ENCODE measurements at places on chromosomes 6 and 20. TPM values are rescaled to one million over a fixed set of nuclear protein-coding genes. Genes with fewer than 3 reads are reported as not detected.

Gene CEP162
- total RNA-seq: 18.7 TPM

Gene RAET1L
- total RNA-seq: not detected

Gene RBM24
- 1.3 TPM for total RNA-seq

Gene OSER1
- 67.2 TPM for total RNA-seq

Gene NELFCD
- total RNA-seq: 78.7 TPM

Gene ZSCAN23
- total RNA-seq: 6.0 TPM

Gene SLC13A3
- 2.9 TPM for total RNA-seq

Gene ULBP1
- total RNA-seq: under 0.01 TPM

Gene LPA
- not detected for total RNA-seq

Gene MEI4
- total RNA-seq: not detected

Gene NOX3
- total RNA-seq: not detected

DNA sequence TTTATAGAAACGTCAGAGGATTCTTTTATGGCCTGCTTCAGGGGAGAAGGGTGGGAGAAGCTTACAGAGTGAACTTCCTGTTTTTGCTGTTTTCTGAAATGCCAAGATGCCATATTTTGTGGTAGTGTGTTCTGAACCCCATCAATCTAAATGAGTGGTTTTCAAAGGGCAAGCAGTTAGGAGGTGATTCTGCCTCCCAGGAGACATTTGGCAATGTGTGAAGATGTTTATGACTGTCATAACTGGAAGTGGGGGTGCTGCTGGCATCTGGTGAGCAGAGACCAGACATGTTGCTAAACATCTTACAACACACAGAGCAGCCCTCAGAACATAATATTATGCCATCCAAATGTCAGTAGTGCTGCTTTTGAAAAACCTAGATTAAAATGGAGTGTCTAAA, 6.0 kb upstream of the PRL start:
- DNase-seq: no peak
- no peaks in the 10 kb centered on the region for H3K36me3 ChIP-seq
- H3K4me1 ChIP-seq: no peaks in the 10 kb centered on the region
- no peak overlapping the region for H3K27ac ChIP-seq
- no peaks in the 10 kb centered on the region for H3K27me3 ChIP-seq

DNA sequence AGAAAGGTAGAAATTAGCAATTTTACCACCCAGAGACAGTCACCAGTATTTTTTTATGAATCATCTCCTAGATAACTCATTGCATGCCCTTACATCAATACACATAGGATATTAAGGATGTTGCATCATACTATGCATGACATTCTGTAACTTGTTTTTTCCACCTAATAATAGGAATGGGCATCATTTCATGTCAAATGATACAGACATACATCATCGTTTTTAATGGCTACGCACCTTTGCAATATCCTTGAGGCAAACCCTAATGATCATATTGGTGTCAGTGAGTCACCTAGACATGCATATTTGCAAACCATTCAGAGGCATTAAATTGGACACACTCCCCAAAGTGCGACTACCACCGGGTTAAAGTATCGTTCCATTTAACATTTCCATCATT, 309.7 kb upstream of the AGPAT4 start:
- no peak for DNase-seq
- no peaks in the 10 kb centered on the region for H3K36me3 ChIP-seq
- H3K27ac ChIP-seq: no peak overlapping the region
- no peaks in the 10 kb centered on the region for H3K4me1 ChIP-seq
- no peak overlapping the region for H3K4me3 ChIP-seq
- H3K27me3 ChIP-seq: no peaks in the 10 kb centered on the region

GRCh38 chr20:36549942-36550789, 8.8 kb downstream of the MYL9 start:
- no peak overlapping the region for H3K4me3 ChIP-seq
- H3K27me3 ChIP-seq: no peaks in the 10 kb centered on the region
- H3K36me3 ChIP-seq: no peaks in the 10 kb centered on the region
- peak overlapping the region; percentile 54 for H3K27ac ChIP-seq

DNA sequence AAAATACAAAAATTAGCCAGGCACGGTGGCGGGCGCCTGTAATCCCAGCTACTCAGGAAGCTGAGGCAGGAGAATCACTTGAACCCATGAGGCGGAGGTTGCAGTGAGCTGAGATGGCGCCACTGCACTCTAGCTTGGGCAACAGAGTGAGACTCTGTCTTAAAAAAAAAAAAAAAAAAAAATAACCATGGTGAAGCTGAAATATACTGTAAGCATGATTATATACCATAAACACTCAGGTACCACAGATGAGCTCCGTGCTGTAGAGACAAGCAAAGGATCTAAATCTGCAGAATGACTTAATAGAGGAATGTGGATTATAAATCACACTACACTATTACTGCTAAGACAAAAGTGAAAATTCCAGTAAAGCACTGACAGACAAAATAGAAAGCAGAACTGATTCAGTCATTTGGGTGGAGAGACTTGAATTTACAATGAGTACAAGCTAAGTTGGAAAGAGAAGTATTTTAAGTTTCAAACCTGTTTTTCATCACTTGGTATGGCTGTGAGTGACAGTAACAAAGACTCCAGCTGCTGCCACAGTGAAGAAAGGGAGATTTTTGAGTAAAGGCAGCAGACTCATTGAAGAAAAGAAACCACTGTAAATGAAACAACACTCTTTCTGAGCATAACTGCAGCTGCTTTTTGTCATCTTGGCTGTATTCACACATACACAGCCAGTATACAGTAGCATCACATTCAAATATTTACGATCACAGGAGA, 322.1 kb downstream of the RNGTT start:
- DNase-seq: no peak
- no peaks in the 10 kb centered on the region for H3K27me3 ChIP-seq
- no peaks in the 10 kb centered on the region for H3K4me1 ChIP-seq
- no peaks in the 10 kb centered on the region for H3K36me3 ChIP-seq
- H3K27ac ChIP-seq: no peak overlapping the region
- H3K4me3 ChIP-seq: no peak overlapping the region

GRCh38 chr6:15148356-15148946, 97.4 kb upstream of the JARID2 start:
- no peak for DNase-seq
- no peaks in the 10 kb centered on the region for H3K36me3 ChIP-seq
- H3K27me3 ChIP-seq: no peaks in the 10 kb centered on the region
- no peak overlapping the region for H3K4me3 ChIP-seq
- H3K27ac ChIP-seq: no peak overlapping the region
- no peaks in the 10 kb centered on the region for H3K4me1 ChIP-seq

DNA sequence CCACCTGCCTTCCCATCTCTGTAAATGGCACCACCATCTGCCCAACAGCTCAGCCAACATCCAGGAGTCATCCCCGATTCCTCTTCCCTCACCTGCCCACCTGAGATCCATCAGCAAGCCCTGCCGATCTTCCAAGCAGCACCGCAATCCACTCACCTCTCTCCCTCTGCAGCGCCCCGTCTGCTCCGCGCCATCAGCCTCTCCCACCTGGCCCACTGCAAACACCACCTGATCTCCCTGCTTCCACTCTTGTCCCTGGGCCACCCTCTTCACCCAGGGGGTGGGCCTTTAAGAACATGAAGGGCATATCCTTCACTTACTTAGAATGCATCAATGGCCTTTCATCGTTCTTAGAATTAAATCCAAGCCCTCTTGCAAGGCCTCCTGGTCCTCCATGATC, 457.3 kb upstream of the SULF2 start:
- no peaks in the 10 kb centered on the region for H3K36me3 ChIP-seq
- no peak overlapping the region for H3K27ac ChIP-seq
- H3K4me1 ChIP-seq: no peaks in the 10 kb centered on the region
- H3K4me3 ChIP-seq: no peak overlapping the region
- H3K27me3 ChIP-seq: peaks cover 5% of the 10 kb centered on the region

GRCh38 chr6:125294036-125294435, 7.7 kb downstream of the HDDC2 start:
- H3K27ac ChIP-seq: no peak overlapping the region
- H3K4me3 ChIP-seq: no peak overlapping the region
- H3K4me1 ChIP-seq: peaks cover 15% of the 10 kb centered on the region
- no peaks in the 10 kb centered on the region for H3K27me3 ChIP-seq
- no peaks in the 10 kb centered on the region for H3K36me3 ChIP-seq

GRCh38 chr6:183668-184067, 108.6 kb upstream of the DUSP22 start:
- H3K36me3 ChIP-seq: no peaks in the 10 kb centered on the region
- H3K4me3 ChIP-seq: no peak overlapping the region
- no peak overlapping the region for H3K27ac ChIP-seq

- H3K4me3 ChIP-seq: no peak overlapping the region
- no peak overlapping the region for H3K27ac ChIP-seq
- H3K36me3 ChIP-seq: no peaks in the 10 kb centered on the region
- no peaks in the 10 kb centered on the region for H3K4me1 ChIP-seq
- H3K27me3 ChIP-seq: no peaks in the 10 kb centered on the region
Observed at GRCh38 chr6:155708100-155708499, 252.5 kb upstream of the NOX3 start.

GRCh38 chr6:20705741-20706140, 171.5 kb downstream of the CDKAL1 start:
- no peak for DNase-seq
- H3K27me3 ChIP-seq: no peaks in the 10 kb centered on the region
- no peaks in the 10 kb centered on the region for H3K36me3 ChIP-seq
- H3K4me3 ChIP-seq: no peak overlapping the region
- H3K4me1 ChIP-seq: no peaks in the 10 kb centered on the region

DNA sequence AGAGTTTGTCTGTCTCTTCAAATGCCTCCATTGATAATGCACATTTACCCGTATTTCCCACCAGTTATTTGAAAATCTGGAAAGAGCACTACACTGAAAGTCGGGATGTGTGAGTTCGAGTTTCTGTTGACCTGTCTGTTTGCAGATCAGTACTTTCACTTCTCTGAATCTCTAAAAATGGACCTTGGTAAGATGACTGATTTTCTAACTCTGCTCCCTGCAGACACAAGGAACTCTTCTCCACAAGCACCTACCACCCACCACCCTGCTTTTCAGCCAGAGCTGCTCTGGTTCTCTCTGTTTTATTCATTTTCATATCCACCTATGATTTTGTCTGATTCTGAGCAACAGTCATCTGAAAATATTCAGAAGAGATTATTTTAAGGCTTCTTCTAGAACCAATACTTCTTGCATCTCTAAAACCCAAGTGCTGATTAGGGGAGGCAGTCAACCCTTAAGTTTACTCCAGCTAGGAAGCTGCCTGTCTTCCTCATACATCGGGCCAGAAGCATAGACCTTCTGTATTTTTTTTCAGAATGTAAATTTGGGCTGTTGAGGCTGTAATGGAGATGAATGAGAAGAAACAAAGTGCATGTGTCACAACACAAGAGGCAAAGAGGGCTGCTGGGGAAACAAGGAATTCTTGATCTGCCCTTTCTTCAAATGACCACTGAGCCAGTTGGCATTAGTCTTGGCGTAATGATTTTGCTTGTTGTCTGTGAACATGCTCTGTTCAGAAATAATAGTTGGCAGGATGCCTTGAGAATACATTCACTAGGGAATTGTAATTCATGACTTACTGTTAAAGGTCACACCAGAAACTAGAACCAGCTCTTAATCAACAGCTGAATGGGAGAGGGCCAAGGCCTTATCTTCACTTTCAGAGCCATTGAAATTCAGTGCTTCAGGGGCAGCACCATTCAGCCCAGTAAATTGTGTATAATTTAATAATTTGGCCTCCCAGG, 85.4 kb upstream of the MYLIP start:
- H3K4me1 ChIP-seq: no peaks in the 10 kb centered on the region
- H3K27me3 ChIP-seq: no peaks in the 10 kb centered on the region
- H3K4me3 ChIP-seq: no peak overlapping the region
- no peak for DNase-seq
- H3K36me3 ChIP-seq: no peaks in the 10 kb centered on the region

- no peak overlapping the region for H3K27ac ChIP-seq
- H3K4me3 ChIP-seq: peak overlapping the region; percentile 54
- no peaks in the 10 kb centered on the region for H3K4me1 ChIP-seq
- no peak for DNase-seq
Observed at GRCh38 chr6:73180763-73181619, 44.3 kb downstream of the KHDC1L start.

- no peak overlapping the region for H3K4me3 ChIP-seq
- no peaks in the 10 kb centered on the region for H3K36me3 ChIP-seq
- H3K4me1 ChIP-seq: no peaks in the 10 kb centered on the region
- no peak overlapping the region for H3K27ac ChIP-seq
- no peaks in the 10 kb centered on the region for H3K27me3 ChIP-seq
Observed at GRCh38 chr20:58360936-58361335, 28.1 kb upstream of the VAPB start.

DNA sequence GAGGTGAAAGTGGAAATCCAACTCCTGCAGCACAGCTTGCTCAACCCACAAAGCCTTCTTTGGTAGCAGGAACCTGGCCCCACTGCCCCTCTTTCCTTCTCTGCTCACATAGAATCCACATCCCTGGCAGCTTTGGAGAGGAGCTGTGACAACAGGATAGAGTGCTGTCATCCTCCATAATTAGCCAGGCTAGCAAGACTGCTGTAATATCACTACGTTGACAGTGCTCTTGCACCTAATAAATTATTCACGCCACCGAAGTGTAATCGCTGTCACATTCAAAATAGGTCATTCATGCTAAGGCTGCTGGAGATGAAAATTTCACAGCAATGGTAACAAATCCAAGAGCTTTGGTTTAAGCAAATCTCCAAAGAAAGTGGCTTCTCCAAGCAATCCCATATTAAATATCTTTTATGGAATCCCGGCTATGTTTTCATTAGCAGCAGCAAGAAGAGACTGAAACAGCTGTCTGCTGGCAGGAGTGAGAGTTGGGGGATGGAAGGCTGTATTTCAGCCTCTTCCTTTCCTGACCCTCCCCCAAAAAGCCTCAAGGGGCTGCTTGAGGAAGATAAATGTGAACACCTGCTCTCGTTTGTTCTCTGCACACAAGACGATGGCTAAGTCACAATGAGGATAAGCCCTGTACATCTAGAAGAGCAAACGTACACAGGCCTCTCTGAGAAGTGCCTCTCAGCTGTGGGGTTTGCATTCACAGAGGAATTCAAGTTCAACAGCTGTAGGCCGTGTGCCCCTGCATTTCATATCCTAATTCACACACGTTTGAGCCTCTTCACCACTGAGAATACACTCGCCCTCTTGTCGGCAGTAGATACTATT, 16.5 kb downstream of the RIPOR2 start:
- H3K4me1 ChIP-seq: no peaks in the 10 kb centered on the region
- H3K4me3 ChIP-seq: no peak overlapping the region
- no peak for DNase-seq
- H3K27ac ChIP-seq: no peak overlapping the region
- H3K36me3 ChIP-seq: no peaks in the 10 kb centered on the region

DNA sequence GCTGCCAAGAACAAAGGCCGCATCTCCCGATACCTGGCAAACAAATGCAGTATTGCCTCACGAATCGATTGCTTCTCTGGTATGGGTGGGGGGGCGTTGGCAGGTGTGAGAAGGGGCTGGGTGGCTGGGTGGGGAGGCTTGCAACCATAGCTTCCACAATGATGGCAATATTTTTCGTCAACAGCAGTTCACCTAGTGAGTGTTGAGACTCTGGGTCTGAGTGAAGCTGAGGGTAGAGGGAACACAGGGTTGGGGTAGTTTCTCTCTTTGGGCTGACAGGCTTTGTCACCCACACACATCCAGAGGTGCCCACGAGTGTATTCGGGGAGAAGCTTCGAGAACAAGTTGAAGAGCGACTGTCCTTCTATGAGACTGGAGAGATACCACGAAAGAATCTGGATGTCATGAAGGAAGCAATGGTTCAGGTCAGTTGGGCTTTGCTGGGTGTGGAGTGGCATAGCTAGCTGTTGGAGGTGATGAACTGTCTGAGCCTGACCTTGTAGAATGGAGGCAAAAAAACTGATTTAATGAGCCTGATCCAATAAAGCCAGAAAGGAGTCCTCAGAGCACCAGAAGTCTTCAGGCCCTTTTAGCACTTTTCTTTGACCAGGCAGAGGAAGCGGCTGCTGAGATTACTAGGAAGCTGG, 4.2 kb downstream of the NOP56 start:
- no peak overlapping the region for H3K4me3 ChIP-seq
- DNase-seq: no peak
- H3K27me3 ChIP-seq: no peaks in the 10 kb centered on the region
- H3K36me3 ChIP-seq: peaks cover 14% of the 10 kb centered on the region

- H3K4me1 ChIP-seq: no peaks in the 10 kb centered on the region
- no peak for DNase-seq
Observed at GRCh38 chr6:50264995-50265571, 215.4 kb upstream of the DEFB112 start.

Data from breast epithelium (tissue), 4 donors.